ENCODE measurements at places on chromosomes 12 and 14.

- no peak for DNase-seq
Measured at GRCh38 chr12:44227616-44228015, 391.7 kb downstream of the TMEM117 start.

DNA sequence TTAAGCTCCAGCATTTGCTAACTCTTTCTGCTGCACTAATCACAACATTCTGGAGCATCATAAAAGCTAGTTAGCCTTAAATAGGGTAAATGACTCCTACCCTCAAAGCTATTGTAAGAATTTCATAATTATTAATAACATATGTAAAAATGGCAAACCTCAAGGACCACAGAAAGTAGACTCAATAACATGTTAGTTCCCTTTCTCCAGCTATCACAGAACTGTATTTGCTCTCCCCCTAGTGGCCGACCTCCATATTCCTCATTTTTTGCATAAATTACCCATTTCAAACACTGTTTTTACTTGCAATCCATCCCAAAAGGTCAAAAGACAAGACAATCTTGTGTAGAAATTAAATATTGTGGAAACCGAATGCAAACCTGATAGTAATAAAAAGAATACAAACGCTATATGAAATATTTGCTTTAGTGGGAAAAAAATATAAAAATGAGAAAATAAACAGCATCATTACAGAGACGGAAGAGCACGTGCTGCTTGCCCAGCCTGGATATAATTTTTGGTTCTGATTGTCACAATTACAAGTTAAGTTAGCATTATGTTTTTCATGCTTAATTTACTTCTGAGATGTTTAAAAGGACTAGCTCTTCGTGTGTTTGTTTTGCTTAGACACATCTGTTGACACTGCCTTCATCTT lies 97.9 kb downstream of the RERGL start:
- no peak for DNase-seq

GRCh38 chr12:105342464-105342863 lies 12.0 kb downstream of the C12orf75 start:
- DNase-seq: no peak

GRCh38 chr14:46734286-46734685 lies 82.7 kb upstream of the RPL10L start:
- no peak for DNase-seq

GRCh38 chr14:33943096-33943883 lies 7.6 kb downstream of the EGLN3 start:
- DNase-seq: peak; percentile 58

DNA sequence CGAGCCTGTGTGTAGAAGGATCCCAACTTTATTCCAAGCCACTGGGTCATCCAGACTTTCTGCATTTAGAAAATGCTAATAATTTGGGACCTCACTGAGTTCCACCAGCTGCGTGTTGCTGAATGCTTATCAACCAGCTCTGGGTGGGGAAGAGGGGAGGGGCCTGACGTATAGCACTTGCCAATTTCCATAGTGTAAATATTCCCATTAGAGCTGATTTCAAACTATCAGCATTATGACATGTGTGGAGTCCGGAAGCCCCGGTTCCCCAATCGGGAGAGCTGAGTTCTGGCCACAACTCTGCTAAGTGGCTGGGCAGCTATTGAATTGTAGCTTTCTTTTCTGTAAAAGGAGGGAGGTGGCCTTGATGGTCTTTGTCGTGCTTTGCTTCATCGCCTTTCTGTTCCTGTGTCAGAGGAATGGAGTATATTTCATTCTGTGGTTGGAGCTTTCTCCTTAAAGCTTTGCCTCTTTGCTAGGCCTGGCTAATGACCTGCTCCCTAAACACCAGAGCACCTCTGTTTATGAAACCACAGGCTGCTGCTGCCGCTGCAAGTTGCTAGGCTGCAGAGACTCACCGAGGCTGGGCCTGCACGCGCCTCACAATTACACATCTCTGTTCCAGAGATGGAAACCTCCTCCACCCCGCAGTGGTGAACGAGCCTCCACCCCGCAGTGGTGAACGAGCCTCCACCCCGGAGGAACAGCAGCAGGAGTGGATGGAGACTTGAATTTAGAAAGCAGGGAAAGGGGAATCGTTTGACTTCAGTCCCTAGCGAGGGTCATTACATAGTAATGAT lies 7.7 kb upstream of the BCL7A start:
- DNase-seq: no peak

GRCh38 chr12:118574288-118574687 lies 197.9 kb downstream of the SUDS3 start:
- DNase-seq: no peak

GRCh38 chr12:122851820-122852219 lies 16.6 kb downstream of the HIP1R start:
- DNase-seq: no peak

DNA sequence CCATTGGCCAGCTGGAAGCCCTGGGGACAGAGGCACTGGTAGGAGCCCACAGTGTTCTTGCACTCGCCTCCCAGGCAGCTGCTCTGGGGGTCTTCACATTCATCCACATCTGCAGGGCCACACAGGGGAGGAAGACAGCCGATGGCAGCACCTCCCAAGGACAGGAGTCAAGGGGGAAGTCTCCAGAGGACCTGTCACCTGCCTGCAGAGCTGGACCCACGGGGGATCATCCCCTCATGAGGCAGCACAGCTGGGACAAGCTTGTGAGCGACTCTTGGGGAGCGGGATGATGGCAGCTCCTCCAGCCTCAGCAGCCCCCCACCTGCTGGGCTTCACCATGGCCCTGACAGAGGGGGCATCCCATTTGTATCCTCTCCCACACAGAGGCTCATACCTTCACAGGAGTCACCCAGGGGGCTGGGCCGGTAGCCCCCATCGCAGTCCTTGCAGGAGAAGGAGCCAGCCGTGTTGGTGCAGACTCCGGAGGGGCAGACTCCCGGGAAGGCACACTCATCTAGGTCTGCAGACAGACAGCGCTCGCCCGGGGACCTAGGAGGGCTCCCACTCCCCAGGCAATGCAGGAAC lies 15.4 kb downstream of the ISCA2 start:
- no peak for DNase-seq

DNA sequence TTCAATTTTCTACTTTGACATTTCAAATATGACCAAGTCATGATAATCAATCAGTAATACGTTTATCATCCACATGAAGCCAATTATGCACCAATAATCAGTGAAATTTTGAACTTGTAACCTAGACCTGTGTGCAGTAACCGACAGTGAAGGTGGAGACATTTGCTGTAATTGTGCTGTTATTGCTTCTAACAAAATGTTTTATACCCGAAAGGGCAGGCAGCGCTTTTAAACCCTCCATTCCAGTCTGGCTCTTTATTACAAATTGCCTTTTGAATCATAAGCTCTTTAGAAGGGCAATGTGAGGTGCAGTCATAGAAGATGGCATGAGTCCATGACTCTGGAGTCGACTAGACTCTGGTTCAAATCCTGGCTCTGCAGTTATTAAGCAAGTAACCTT lies 135.7 kb downstream of the GXYLT1 start:
- DNase-seq: no peak

GRCh38 chr14:50544911-50545310 lies 12.5 kb upstream of the MAP4K5 start:
- DNase-seq: no peak

DNA sequence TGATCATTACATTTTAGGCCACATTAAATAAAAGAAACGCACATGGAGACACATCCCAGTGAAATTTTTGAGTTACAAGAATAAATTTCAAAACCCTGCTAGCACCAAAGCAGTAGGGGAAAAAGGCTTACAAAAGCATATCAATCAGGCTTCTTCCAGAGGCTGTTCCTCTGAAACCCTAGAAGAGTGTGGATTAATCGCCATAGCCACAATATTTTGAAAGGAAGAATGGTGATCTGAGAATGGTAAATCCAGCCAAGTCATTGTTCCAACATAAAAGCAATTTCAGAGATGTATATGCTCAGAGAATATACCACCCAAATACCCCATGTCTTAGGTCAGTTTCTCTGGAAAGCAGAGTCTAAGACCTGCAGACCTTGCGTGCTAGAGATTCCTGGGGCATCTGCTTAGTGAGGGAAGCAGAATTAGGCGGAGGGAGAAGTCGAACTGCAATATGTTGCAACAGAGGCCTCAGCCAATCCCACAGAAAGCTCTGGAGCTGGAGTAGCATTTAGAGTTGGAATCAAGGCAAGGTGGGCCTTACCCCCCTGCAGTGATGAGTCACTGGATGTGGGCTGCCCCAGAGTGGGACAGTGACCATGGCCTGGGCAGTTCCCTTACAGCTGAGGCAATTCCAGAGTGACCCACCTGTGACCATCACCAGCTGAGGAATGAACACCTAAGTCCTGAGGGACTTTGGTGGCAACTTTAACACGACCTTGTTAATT lies 125.2 kb downstream of the NTF3 start:
- DNase-seq: no peak

- no peak for DNase-seq
Measured at GRCh38 chr14:32932302-32932913, 6.3 kb upstream of the NPAS3 start.

GRCh38 chr12:24705216-24705615 lies 243.7 kb downstream of the BCAT1 start:
- no peak for DNase-seq

DNA sequence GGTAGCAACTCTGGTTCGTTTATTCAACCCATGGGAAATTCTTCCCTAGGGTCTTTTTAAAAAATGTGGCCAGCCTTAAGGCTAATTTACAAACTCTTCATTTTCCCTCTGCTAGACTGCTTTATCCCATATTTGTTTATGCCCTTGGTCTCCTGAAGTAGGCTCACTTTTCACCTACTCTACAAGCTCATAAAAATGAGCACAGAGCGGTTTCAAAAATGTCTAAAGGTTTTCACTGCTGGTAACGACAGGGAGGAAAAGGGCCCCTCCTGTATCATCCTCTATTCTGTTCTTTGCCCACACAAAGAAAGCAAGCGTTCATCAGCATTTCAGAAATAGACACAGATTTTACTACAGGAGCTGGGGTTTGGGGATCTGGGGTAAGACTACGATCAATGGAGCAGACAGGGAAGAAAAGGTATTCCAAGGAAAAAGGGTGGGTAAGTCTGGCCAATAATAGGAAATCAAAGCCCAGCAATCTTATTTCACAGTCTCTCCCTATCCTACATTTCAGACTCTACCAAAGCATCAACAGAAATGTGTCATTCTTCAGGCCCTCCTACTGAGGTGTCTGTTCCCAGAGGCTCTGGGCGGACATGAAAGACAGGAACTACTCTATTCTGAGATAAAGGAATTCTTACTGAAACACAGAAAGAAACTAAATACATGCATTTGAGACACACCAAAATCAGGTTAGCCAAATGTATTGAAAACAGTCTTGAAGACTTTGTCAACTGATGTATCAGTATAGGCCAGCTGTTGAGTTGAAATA lies 86.4 kb downstream of the SPPL3 start:
- DNase-seq: no peak

DNA sequence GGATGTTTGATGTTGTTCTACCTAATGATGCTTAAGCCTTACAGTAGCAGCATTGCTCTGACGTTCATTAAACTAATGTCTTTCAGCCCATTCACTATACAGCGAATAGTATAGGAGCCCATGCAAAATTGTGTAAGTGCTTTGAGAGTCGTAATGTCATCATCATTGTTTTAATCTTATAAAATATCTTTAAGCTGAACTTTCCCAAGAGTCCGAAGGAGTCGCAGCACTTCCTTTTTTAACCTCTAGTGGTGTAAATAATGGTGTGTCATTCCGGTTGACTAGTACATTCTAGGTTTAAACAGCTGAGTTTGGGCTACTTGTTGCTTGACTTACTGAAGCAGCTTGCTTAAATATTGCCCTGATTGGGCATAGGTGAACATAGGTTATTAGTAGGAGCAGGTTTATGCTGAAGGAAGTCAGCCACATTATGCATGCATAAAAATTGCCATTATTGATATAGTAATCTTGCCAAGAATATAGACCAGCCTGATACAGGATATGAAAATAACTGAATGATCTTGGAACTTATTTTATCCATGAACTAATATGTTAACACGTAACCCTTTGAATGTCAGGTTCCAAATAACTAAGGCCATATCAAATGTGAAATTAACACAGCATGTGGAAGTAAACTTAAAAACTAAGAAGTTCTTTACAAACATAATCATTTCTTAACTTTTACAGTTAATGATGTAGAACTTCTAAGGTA lies 2.6 kb downstream of the WNK1 start:
- no peak for DNase-seq

DNA sequence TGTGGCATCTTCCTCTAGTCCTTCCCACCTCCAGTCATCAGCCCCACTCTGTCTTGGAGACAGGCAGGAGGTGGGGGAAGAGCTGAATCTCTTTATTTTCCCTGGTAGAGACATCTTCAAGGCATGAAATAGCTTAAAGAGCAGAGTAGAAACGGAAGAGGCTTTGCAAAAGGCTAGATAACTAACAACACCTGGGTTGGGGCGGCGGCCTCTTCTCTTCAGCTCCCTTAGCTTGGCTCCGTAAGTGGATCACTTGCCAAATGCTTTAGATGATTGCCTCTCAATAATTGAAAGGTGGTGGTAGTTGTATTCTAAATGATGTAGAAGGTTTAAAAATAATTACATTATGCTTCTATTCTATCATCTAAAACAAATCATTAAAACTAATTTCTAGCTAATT lies 36.1 kb downstream of the SSPN start:
- DNase-seq: no peak

DNA sequence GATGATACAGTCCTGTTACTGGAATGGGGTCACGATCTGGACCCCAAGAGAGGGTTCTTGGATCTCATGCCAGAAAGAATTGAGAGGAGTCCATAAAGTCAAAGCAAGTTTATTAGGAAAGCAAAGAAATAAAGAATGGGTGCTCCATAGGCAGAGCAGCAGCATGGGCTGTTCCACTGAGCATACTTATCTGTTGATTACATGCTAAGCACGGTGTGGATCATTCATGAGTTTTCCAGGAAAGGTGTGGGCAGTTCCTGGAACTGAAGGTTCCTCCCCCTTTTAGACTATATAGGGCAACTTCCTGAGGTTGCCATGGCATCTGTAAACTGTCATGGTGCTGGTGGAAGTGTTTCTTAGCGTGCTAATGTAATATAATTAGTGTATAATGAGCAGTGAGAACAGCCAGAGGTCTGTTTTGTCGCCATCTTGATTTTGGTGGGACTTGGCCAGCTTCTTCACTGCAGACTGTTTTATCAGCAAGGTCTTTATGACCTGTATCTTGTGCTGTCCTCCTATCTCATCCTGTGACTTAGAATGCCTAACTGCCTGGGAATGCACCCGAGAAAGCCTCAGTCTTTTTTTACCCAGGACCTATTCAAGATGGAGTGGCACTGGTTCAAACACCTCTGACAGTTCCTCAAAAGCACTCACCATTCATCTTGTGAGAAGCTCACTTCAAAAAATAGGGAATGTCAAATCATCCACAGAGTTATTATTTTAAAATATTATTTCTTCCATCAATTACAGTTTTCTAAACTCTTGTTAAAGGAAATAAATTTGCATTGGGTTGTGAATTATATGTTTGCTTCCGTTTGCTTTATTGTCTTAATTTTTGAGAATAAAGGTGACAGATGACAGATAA lies 1358.8 kb upstream of the TMEM132C start:
- DNase-seq: no peak

DNA sequence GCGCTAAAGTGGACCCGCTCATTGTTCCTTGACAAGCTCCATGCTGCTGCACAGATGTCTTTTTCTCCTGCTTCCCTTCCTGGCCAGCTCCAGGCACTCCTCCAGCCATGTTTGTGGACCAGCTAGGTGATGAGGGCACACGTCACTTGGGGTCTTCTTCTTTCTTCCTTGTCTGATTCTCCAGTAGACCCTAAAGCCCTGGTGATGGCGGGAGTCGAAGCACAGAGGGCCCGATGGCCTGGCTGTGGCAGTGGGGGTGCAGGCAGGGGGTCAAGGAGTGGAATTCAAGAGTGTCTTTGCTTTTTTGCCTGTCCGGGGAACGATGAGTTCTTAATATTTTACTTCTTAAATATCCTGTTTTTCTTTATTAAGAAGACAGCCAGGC lies 23.0 kb upstream of the AMN start:
- no peak for DNase-seq

GRCh38 chr12:28222081-28222700 lies 31.9 kb downstream of the CCDC91 start:
- no peak for DNase-seq

All from dorsolateral prefrontal cortex (tissue), 122 donors.